ENCODE measurements at places on chromosomes 12 and 14.

GRCh38 chr12:103829092-103829491, 11.9 kb downstream of the NT5DC3 start:
- DNase-seq = no peak

DNA sequence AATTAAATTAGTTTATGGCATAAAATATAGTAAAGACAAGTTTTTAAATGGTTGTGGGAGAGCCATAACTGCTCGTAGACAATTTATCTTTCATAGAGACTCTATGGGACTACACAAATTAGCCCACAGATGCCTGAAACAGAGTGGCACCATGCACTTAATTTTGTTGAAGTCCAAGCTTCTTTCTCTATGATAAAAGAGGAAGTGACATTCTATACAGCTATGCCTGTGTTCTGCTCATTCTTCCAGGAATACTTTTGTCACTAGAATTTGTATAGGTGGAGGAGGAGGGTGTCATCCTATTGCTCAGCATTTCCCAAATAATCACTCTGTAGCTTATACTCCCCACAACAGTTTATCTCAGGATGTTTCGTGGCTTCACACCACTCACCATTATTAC, 43.7 kb upstream of the KICS2 start:
- DNase-seq = no peak

GRCh38 chr12:55899082-55899481, 28.6 kb downstream of the PYM1 start:
- DNase-seq = no peak

- DNase-seq = no peak
Observed at GRCh38 chr14:75806352-75806832, 145.3 kb downstream of the TTLL5 start.

DNA sequence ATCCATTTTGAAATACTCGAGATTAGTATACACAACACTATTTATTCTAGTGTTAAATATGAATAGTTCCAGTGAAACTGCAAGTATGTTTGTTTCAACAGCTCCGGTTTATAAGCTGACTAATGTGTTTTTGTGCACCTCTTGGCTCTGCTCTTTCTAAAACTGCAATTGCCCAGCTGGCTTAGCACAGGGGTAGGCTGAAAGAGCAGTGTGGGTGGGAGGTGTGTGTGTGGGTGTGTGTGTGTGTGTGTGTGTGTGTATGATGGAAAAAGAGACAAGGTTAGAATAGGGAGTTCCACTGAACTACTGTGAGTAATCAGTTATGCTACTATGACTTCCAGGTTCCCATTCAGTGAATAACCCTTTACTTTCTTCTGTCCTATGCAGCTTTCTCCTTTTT, 37.8 kb upstream of the DDHD1 start:
- DNase-seq = no peak

- no peak for DNase-seq
Observed at GRCh38 chr12:3000548-3001275, 41.5 kb downstream of the TEAD4 start.

DNA sequence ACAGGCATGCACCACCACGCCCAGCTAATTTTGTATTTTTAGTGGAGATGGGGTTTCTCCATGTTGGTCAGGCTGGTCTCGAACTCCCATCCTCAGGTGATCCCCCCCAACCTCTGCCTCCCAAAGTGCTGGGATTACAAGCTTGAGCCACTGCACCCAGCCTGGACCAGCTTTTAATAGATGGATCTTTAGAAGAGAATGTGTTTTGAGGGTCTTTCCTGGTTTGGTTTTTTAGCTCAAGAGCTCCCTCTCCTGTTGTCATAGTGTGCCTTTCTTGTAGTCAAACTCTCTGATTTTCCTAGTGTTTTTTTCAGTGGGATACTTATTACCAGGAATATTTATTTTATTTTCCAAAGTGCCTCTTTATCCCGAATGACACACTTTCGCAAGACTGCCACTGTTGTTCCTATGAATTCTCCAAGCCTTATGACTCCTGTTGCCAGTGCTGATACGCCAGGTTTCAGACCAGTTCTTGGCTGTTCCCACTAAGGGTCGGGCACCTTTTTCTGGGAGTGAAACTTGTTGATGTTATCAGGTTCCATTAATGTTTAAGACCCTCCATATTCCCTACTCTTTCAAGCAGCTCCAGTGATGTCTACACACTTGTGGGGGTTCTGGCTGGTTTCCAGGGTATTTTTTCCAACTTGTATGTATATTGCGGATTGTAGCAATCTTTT, 31.5 kb upstream of the LIMA1 start:
- DNase-seq = no peak

DNA sequence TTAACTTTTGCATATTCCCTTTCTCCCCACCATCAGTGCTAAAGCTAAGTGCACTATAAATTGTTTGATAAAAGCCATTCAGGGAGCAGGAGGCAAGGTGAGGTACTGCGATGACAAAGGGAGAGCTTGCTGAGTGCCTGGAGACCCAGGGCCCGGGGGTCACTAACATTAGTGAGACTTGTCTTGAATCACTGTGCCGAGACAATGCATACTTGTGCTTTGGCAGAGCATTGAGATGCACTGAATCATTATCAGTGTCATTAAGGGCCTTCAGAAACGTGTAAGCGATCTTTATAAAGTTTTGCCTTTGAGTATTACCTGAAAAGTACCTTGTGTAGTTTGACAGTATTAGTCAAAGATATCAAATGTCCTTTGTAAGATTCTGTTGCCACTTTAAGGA, 447.5 kb downstream of the PCNX1 start:
- DNase-seq = no peak

- no peak for DNase-seq
Observed at GRCh38 chr12:28191051-28192048, 1.1 kb downstream of the CCDC91 start.

DNA sequence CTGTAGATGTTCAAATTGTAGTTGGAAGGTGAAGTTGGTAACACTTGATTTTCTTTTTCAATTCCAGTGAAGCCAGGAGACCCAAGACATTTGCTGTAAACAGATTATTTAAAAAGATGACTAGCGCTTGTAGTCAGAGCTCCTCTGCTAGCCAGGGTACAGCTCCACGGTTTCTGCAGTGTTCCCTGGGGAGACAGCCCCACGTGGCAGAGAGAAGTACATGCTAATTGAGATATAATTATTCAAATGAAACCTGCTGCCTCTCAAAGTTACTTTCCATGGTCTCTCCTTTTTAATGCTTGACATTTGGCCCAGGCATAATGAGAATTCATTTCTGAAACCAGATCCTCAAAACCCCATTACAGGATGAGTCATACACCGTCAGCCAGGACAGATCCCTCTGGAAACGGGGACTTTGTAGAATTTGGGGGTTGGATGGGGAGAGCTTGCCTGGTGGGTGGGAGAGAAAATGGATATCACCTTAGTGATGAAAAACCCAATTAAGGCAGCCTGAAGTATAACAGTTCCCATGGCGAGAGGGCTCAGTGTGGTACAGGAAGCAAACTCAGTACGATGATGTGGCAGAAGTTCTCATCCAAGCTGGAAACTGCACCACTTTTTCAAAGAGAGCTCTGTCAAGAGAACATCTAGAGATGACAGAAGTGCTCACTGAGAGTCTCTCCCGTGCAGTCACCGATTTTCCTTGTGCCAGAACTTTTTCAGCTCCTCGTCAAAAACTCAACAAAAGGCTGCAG, 637.7 kb upstream of the TMEM132C start:
- DNase-seq = no peak

DNA sequence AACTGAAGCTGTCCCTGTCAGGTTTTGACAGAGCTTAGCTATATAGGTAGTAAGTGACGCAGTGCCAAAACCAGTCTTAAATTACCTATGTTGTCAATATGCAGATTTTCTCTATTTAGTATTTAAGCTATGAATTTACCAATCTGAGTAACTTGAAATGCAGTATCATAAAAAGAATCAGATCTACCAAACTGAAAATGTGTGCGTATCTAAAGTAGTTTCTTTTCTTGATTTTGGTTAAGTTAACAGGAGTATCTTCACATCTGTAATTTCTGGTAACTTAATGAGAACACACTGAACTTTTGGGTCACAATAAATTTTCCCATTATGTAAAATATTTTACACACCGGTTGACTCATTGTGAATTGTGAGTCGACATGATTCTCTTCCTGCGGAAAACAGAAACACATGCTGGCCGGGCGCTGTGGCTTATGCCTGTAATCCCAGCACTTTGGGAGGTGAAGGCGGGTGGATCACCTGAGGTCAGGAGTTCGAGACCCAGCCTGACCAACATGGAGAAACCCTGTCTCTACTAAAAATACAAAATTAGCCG, 45.1 kb downstream of the TRAF3 start:
- no peak for DNase-seq

DNA sequence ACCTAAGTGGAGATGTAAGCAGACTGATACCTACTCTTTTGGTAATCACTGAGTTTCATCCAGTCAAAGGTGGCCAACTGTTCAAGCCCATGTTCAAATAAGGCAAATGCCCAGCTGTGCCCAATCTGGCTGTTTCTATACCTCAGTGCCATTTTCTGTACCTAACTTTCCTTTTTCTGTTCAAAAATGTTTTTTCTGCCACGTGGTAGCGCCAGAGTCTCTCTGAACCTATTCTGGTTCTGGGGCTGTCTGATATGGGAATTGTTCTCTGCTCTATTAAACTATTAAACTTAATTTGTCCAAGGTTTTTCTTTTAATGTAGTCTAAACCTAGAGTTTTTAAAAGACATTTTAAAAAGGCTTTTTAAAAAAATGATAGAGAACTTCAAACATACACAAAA, 391.2 kb downstream of the NOVA1 start:
- DNase-seq = no peak

DNA sequence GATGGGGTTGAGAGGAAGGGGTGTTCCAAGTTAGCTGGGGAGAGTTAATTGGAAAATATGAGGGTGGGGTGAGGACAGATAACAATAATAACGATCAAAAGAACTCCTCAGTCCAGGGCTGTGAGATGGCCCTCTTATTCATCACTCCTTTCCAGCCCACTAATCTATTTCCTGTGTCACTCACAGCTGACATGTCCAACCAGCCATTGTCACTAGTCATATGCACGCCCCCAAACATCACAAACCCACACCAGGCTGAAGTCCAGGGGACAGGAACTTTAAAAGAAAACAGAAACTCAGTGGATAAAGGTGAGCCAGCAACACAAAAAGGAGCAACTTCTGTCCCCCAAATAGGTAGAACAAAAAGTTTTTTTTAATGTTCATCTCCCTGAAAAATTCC, 911 bp downstream of the CALCOCO1 start:
- DNase-seq = no peak

- DNase-seq = peak; percentile 48
Observed at GRCh38 chr12:53219292-53219955, 12.4 kb upstream of the ITGB7 start.

DNA sequence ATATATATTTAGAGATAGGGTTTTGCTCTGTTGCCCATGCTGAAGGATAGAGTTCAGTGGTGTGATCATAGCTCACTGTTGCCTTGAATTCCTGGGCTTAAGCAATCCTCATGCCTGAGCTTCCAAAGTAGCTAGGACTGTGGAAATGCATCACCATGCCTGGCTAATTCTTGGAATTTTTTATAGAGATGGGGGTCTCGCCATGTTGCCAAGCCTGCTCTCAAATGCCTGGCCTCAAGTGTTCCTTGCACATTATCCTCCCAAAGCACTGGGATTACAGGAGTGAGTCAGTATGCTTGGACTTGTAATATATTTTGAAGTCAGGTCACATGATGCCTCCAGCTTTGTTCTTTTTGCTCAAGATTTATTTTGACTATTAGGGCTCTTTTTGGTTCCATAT, 178.0 kb downstream of the RPAP3 start:
- no peak for DNase-seq

DNA sequence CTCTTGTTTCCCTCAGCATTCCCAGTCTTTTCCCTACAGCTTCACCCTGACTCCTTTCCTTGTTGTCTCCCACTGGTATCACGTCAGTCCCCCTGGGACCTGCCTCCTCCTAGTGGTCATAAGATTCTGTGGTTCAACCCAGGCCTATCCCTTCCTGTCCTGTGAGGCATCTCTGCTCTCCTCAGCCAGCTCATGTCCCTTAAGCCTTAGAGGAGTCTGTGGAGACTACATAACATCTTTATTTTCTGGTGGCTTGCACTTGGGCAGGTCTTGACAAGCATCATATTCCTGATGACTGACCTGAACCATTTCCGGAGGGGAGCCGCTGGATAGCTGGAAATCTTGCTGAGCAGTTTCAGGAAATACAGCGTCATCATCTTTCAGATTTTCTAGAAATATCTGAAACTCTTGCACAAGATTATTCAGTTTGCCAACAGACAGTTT, 688 bp downstream of the C12orf71 start:
- DNase-seq = no peak

All from stimulated activated CD8-positive, alpha-beta memory T cell treated with anti-CD3 and anti-CD28 coated beads, Interleukin-12 subunit alpha, Interleukin-12 subunit beta, amount 100 ng/mL, for 1 hour (primary cell).